ENCODE measurements at places on chromosomes 12 and 14.

DNA sequence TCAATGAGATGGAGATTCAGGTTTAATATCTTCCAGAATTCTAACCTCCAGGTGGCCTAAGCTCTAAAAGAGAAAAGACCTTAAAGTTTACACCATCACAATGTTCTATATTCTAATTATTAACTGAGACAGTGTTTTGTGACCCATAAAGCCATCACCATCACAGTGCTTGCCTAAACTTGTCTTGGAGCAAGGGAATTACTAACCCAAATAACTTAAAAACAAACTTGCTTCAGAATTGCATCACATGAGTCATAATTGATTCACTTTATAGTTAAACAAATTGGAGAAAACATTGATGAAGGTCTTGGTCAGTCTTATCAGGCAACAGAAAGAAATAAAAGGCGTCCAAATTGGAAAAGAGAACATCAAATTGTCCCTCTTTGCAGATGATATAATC, 54.5 kb upstream of the ALG10 start:
- DNase-seq: no peak

GRCh38 chr12:92088805-92089204, 56.8 kb downstream of the BTG1 start:
- no peak for DNase-seq

DNA sequence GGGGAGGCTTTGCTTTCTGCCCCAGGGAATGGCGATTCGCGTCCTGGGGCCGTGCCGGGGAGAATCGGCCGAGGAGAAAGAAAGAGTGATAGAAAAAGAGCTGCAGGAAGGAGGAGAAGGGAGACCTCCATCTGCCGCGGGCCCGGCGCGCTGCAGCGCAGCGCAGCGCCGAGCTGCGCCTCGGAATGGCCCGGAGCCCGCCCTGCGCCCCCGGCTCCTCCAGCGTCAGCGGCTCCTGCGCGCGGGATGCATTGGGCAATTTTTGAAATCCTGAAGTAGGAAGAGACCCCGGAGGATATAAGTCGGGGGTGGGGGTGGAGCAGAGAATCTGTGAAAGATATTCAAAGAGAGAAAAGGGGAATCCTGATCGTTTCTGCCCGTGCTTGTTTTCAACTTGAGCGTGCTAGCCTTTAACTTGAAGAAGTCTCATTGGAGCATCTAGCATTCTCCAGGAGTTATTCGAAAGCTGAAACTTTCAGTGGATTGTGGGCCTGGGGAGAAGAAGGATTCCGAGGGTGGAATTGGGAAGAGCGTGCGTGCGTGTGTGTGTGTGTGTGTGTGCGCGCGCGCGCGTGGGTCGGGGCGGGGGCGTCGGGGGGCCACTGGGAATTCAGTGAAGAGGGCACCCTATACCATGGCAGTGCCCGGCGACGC, 441 bp downstream of the PDE3A start:
- peak; percentile 6 for DNase-seq

GRCh38 chr12:12266389-12266872, 413 bp downstream of the LRP6 start:
- DNase-seq: no peak

DNA sequence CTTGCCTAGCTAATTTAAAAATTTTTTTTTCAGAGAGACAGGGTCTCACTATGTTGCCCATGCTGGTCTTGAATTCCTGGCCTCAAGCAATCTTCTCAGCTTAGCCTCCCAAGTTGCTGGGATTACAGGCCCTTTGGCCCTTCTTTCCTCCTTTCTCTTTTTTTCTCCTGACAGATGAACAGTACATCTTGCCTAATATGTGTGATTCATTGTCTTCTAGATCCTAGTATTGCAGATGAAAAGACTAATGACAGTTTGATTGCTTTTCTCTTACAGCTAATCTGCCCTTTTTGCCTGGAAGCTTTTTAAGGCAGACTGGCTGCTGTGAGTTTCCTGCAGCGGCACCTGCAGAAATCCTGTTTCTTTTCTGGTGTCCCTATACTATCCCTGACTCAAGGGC, 12.0 kb downstream of the DEPDC4 start:
- no peak for DNase-seq

- peak; percentile 26 for DNase-seq
Observed at GRCh38 chr14:40119765-40120164, 687.5 kb upstream of the FBXO33 start.

DNA sequence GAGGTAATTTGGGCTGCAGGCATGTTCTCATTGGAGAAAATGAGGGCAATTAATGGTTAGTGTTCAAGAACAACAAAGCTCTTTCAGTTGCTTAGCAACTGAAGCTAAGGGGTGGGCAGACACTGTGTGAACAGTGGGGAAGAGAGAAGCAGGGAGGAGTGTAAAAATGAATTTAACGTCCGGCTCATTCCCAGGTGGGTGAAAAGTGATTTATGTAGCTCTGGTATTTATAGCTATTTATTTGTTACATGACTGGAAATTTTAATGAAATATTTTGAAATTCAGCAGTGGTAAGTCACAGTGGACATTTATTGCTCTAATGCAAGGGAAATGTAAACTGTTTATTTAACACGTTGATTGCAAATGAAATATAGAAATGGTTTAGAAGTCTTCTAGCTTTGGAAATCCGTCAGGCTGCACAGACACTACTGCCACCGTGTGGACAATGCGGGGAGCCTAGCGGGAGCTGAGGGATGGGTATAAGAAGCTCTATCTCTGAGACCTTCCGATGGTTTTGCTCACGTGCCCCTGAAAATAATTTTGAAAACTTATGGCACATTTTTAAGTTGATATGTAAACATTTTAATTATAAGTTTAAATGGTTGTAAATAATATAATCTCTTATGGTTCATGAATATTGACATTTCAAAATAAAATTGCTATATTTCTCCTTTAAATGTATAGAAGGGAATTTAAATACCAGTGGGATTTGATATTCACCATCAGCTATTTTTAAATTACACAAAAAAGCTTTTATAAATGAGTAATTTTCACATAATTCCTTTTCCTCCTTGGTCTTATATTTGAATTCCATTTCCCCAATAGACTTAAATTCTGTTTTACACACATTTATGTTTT, 54.4 kb downstream of the E2F7 start:
- DNase-seq: peak; percentile 74

DNA sequence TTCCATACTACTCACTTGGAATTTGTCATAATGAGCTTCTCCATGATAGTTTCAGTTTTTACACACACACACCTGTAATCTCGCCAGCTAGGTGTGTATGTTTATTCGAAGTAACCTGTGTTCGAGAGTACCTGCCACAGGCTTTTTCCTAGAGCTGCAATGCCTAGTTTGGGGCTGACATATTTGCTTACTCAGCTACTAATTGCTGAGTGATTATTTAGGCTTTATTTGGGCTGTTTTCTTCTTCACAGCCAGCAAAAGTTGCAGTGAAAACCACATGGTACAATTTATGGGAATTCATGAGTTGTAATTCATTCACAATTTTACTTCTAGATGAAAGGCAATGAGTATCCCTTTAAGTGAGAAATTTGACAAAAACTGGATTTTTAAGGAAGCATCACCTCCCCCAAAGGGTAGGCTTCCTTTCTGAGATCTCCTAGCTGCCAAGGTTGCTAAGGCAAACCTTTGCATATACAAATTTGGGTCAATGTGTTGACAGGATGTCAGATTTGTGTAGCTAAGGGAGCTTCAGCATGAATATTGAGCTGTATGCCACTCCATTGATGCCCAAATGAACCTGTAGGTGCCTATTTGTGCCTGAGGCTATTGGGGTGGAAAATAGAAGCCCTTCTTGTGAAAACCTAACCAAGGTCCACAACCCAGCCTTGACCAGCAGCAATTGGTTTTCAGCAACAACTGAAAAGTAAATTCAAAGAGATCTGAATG, 108.7 kb upstream of the OTX2 start:
- DNase-seq: no peak

DNA sequence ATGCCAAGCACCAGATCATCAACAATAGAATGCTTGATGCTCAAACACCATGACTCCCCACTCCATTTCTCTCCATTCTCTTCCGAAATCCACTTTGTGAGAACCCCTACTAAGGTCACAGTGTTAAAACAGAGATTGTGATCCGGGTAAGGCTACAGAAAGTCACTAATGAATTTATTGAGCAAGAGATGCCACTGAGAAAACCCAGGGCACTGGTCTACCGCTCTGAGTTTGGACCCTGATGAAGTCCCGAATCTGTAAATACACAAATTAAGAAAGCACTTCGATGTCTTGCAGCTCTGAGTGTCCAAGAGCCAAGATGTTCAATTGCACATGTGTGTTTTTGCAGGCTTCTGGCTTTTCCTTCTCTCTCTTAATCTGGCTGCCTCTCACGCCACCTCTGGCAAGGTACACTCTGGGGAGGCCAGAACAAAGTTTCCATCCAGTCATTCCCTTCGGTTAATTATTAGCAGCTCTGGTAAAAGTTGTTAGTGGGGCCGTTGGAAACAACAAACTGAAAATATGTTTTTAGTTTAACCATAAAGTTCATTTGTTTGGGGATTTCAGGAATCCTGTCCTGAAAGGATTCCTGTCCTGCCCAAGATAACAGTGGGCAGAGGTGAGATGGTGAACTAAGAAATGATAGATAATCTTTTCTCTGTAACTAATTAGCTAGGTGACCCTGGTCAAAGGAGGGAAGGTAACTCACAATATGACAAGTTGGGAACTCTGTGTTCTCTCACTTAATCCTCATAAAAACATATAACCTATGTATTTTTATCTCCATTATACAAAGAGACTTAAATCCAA, 75.4 kb downstream of the BTG1 start:
- no peak for DNase-seq

- DNase-seq: no peak
Observed at GRCh38 chr12:111438481-111438880, 32.8 kb downstream of the SH2B3 start.

GRCh38 chr12:14952299-14952921, 9.0 kb downstream of the ARHGDIB start:
- no peak for DNase-seq

DNA sequence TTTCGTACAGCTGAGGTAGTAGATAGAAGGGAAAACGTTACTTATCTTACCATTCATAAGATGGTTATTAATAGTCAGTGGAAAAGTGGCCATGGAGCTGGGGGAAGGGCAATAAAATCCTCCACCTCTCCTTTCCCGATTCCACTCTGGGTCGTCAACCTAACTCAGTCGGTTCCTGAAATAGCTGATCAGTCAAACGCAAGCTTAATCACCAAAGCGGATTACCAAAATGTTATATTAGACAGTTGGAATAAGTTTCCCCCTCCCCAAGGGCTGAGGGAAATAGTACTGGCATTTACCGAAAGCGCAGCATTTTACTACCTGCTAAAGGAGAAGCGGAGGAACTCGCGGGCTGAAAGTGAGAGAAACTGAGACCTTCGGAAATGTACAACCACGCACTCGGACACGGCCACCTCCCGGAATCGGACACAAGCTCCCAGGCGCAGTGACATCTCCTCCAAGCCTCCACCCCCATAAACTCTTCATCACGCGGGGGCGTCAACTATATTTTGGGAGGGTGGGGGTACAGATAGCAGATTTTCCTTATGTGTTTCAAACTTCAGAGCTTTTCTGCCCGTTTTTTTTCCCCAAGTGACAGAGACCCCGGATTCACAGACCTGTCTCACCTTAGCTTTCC, 1.2 kb downstream of the PPM1H start:
- DNase-seq: no peak

DNA sequence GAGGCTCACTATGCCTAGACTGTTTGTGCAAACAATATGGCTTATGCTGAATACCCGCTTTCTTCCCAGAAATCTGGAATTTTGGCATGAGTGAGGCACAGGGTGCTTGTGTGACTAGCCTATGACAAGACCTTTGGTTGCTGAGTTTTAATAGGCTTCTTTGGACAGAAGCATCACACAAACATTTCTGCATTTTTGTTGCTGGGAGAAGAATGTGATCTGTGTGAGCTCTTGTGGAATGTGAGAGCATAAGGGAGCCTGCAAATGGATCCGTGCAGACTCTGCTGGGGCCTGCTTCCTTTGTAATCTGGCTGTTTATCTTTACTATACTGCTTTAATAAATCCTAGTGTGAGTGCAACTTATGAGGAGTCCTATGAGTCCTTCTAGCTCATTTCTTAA, 83.0 kb upstream of the ZDHHC17 start:
- DNase-seq: no peak

GRCh38 chr14:103428723-103429556, 43.7 kb downstream of the MARK3 start:
- no peak for DNase-seq

DNA sequence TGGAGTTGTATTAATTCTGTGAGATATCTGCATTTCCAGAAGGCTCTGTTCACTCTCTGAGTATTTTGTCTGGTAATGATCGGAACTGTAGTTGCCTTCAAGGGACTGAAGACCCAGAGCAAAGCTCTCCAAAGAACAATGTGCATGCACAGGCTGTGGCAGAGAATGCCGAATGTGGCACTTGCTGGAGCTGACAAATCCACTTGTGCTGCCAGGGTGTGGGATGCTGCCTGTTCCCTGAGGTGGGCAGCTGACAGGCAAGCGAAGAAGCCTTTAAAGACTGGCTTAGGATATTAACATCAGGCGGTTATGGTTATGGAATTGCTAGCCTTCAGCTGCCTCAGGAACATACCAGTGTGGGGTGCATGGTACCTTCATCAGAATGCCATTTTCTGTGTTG, 419.9 kb upstream of the ATP2B1 start:
- no peak for DNase-seq

- no peak for DNase-seq
Observed at GRCh38 chr12:78164154-78164553, 333.5 kb downstream of the NAV3 start.

DNA sequence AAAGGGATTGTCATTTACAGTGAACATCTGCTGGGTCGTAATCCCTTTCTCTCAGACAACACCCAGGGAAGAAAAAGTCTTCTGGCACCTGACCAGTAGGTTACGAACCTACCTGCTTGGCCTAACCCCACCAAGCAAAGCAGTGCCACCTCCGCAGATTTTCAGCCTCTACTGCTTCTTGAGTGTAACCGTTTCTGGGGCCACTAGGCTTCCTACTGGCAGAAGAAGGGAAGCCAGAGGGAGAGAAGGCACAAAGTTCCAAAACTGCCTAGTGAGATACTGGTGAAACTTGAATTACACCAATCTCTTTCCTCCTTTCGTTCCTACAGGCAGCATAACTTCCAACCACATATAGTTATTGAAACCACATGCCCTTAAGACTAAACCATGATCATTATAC, 383.6 kb downstream of the BCAT1 start:
- DNase-seq: no peak

- no peak for DNase-seq
Observed at GRCh38 chr14:57227083-57227482, 41.6 kb downstream of the EXOC5 start.

- no peak for DNase-seq
Observed at GRCh38 chr14:103706551-103707328, 8.5 kb downstream of the XRCC3 start.

DNA sequence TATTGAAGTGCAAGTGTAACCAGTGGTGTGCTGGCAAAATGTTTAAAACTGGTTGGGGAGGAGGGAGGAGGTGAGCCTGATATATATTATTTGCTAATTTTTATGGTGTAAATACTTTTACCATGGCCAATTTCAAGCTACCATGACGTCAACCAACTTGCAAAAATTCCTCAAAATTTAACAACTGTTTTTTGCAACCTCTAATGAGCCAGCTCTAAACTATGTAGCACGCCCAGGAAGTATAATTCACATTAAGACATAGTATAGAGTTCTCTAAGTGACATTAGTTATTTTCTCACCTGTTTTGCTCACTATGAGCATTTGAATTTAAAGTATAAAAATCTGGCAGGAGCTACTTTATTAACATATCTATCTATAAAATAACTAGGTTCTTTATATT, 41.4 kb downstream of the ATL1 start:
- DNase-seq: no peak

- no peak for DNase-seq
Observed at GRCh38 chr14:75519826-75520728, 2.2 kb upstream of the BATF start.

GRCh38 chr14:77482422-77482821, 16.2 kb downstream of the ISM2 start:
- no peak for DNase-seq

Measured in NCI-H446 (cell line).